Upper lobe of right lung (tissue), 1 donor: ENCODE measurements at places on chromosomes 16 and 17. TPM values are rescaled to one million over a fixed set of nuclear protein-coding genes. Genes with fewer than 3 reads are reported as not detected.

GRCh38 chr17:61494325-61495160 is 42.3 kb downstream of the TBX4 start:
- no peak for DNase-seq
- no peaks in the 10 kb centered on the region for H3K36me3 ChIP-seq
- no peak overlapping the region for H3K4me3 ChIP-seq

GRCh38 chr17:79594271-79594670 is 16.6 kb downstream of the RBFOX3 start:
- H3K27me3 ChIP-seq = peaks cover 33% of the 10 kb centered on the region
- H3K4me3 ChIP-seq = no peak overlapping the region
- H3K36me3 ChIP-seq = no peaks in the 10 kb centered on the region
- no peak overlapping the region for H3K27ac ChIP-seq
- H3K4me1 ChIP-seq = no peaks in the 10 kb centered on the region

DNA sequence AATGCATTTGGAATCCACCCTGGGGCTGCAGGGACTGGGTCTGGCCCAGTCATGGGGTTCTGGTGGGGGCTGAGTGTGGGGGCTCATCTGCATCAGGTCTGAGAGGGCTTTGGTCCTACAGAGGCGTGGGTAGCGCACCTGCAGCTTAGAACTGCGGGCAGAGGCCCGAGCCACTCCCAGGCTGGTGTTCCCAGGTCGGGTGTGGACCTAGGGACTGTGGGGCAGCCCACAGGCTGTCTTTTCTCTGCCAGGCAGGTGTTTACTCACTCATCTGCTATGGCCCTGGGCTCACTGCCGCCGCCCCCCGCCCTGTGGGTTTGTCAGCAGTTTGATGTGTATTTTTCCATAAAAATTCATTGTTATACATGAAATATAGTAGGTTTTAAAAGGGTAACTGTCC is 27.0 kb upstream of the DOC2B start:
- no peak overlapping the region for H3K4me3 ChIP-seq
- H3K27me3 ChIP-seq = no peaks in the 10 kb centered on the region
- H3K36me3 ChIP-seq = no peaks in the 10 kb centered on the region

The SDR42E2 gene
- 0.14 TPM for total RNA-seq

GRCh38 chr17:65231086-65231485 is 93.9 kb downstream of the RGS9 start:
- H3K27ac ChIP-seq = no peak overlapping the region
- no peaks in the 10 kb centered on the region for H3K36me3 ChIP-seq
- H3K27me3 ChIP-seq = no peaks in the 10 kb centered on the region
- H3K4me3 ChIP-seq = no peak overlapping the region
- H3K4me1 ChIP-seq = peaks cover 23% of the 10 kb centered on the region
- no peak for DNase-seq

- H3K27me3 ChIP-seq = no peaks in the 10 kb centered on the region
- H3K27ac ChIP-seq = no peak overlapping the region
- H3K4me3 ChIP-seq = no peak overlapping the region
- no peak for DNase-seq
These were observed 201.3 kb upstream of the IRX3 start for GRCh38 chr16:54487933-54488332.
